Esophagus muscularis mucosa (tissue), 4 donors: ENCODE measurements at places on chromosomes 16 and 17. TPM values are rescaled to one million over a fixed set of nuclear protein-coding genes. Genes with fewer than 3 reads are reported as not detected.

DNA sequence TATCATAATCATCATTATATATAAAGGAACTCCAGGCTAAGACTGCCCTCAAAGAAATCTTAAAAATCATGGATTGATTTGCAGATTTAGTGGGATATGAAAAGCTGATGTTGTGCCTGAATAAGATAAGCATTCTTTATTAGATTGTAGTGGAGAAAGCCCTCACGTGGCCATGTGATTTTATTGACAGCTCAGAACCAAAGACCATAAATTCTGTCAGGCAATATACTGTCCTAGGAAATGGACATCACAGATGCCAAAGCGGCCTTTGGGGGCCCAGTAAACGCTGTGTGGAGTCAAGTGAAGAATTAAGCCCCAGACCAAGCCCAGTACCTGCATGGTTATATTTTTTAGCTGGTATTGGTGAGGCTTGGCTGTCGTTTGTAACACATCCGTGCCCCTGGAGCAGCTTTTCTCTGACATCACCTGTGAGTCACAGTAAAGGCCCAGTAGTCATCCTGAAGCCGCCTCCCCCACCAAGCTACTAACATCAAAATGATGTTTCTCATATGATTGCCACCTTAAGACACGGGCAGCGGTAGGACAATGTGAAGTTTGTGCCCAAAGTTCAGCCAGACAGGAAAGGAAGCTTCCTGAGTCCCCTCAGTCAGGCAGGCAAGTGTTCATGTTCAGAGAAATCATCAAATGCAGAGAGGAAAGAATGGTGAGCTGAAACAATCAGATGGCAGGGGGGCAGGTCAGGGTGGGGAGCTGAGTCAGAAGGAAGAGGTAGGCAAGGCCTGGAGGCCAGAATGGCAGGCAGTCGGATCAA is 209.4 kb downstream of the IRX3 start:
- H3K27ac ChIP-seq = no peak overlapping the region
- H3K27me3 ChIP-seq = no peaks in the 10 kb centered on the region
- no peak overlapping the region for H3K4me3 ChIP-seq

- no peaks in the 10 kb centered on the region for H3K27me3 ChIP-seq
- no peak for DNase-seq
- H3K36me3 ChIP-seq = no peaks in the 10 kb centered on the region
- H3K4me3 ChIP-seq = no peak overlapping the region
- peaks cover 8% of the 10 kb centered on the region for H3K4me1 ChIP-seq
- H3K27ac ChIP-seq = no peak overlapping the region
These were observed 283.0 kb downstream of the MAF start for GRCh38 chr16:79317521-79317920.

DNA sequence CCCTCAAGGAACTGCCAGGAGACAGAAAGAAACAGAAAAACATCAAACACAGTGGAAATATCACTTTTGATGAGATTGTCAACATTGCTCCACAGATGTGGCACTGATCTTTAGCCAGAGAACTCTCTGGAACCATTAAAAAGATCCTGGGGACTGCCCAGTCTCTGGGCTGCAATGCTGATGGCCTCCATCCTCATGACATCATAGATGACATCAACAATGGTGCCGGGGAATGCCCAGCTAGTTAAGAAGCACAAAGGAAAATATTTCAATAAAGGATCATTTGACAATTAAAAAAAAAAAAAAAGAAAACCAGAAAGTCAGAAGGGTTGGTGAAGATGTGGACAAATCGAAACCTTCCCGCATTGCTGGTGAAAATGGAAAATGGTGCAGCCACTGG is 14.9 kb upstream of the CHMP6 start:
- H3K4me1 ChIP-seq = peaks cover 19% of the 10 kb centered on the region
- H3K27me3 ChIP-seq = peaks cover 3% of the 10 kb centered on the region
- no peaks in the 10 kb centered on the region for H3K36me3 ChIP-seq
- no peak overlapping the region for H3K27ac ChIP-seq

- no peak overlapping the region for H3K4me3 ChIP-seq
- no peak overlapping the region for H3K27ac ChIP-seq
- no peaks in the 10 kb centered on the region for H3K27me3 ChIP-seq
- no peaks in the 10 kb centered on the region for H3K4me1 ChIP-seq
These were observed 38.4 kb upstream of the INTS2 start for GRCh38 chr17:61966191-61966590.

- peaks cover 9% of the 10 kb centered on the region for H3K4me1 ChIP-seq
- no peaks in the 10 kb centered on the region for H3K36me3 ChIP-seq
- no peaks in the 10 kb centered on the region for H3K27me3 ChIP-seq
- no peak overlapping the region for H3K27ac ChIP-seq
These were observed 61.2 kb downstream of the ENGASE start for GRCh38 chr17:79135628-79136405.

GRCh38 chr17:40645943-40646342 is 1.7 kb downstream of the SMARCE1 start:
- H3K4me1 ChIP-seq = peaks cover 49% of the 10 kb centered on the region
- no peak overlapping the region for H3K27ac ChIP-seq
- no peaks in the 10 kb centered on the region for H3K27me3 ChIP-seq
- peaks cover 43% of the 10 kb centered on the region for H3K36me3 ChIP-seq
- DNase-seq = no peak
- no peak overlapping the region for H3K4me3 ChIP-seq

GRCh38 chr16:89319886-89320781 is 102.6 kb downstream of the ZNF778 start:
- peak overlapping the region; percentile 26 for H3K4me3 ChIP-seq
- H3K4me1 ChIP-seq = peaks cover 98% of the 10 kb centered on the region
- peak overlapping the region; percentile 82 for H3K27ac ChIP-seq
- no peak for DNase-seq
- peaks cover 9% of the 10 kb centered on the region for H3K36me3 ChIP-seq

DNA sequence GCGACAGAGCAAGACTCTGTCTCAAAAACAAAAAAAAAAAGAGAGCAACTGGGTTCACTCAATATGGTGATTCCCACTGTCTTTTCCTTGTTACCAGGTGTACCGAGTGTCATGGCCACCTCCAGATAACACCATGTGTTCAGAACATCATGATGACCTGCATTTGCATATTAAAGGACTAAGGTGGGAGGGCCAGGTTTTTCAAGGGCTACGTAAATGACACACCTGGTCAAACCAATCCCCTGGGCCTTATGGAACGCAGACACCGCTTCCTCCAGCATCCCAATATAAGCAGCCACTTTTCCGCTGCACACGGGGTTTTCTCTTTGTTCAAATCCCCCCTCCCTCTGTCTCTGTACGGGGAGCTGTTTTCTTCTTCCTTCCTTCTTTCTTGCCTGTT is 29.3 kb downstream of the WSCD1 start:
- no peaks in the 10 kb centered on the region for H3K27me3 ChIP-seq
- no peak overlapping the region for H3K4me3 ChIP-seq
- no peak for DNase-seq

DNA sequence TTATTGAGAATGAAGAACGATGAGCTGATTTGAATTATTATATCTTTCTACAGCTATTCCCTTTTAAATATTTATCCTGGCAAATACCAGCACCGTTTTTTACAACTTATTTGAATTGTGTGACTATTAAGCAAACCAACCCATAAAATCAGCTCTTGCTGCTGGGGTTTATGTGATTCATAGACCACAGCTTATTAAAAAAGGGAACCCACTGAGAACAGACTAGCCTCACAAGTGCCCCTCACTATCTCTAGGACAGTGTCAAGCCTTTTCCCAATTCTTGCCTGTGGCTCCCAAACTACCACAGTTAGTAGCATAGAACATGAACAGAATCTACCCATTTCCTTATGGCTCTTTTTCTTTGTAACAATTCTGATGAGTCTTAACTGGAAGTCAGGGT is 6.1 kb upstream of the LIG3 start:
- H3K4me3 ChIP-seq = no peak overlapping the region
- H3K36me3 ChIP-seq = no peaks in the 10 kb centered on the region
- no peak overlapping the region for H3K27ac ChIP-seq
- peaks cover under 1% of the 10 kb centered on the region for H3K4me1 ChIP-seq
- H3K27me3 ChIP-seq = no peaks in the 10 kb centered on the region

- DNase-seq = no peak
- H3K4me3 ChIP-seq = no peak overlapping the region
- H3K4me1 ChIP-seq = peaks cover 74% of the 10 kb centered on the region
- H3K27me3 ChIP-seq = no peaks in the 10 kb centered on the region
- peak overlapping the region; percentile 77 for H3K27ac ChIP-seq
These were observed 34.6 kb downstream of the KANSL1 start for GRCh38 chr17:46158323-46159296.

GRCh38 chr17:78706271-78706915 is 75.7 kb downstream of the CYTH1 start:
- no peak overlapping the region for H3K4me3 ChIP-seq
- no peak for DNase-seq
- no peaks in the 10 kb centered on the region for H3K27me3 ChIP-seq
- H3K4me1 ChIP-seq = peaks cover 40% of the 10 kb centered on the region

- no peak overlapping the region for H3K4me3 ChIP-seq
- H3K27ac ChIP-seq = no peak overlapping the region
- peaks cover 23% of the 10 kb centered on the region for H3K4me1 ChIP-seq
- H3K27me3 ChIP-seq = no peaks in the 10 kb centered on the region
- no peaks in the 10 kb centered on the region for H3K36me3 ChIP-seq
These were observed 16.6 kb downstream of the ATP5PD start for GRCh38 chr17:75030161-75030560.

GRCh38 chr17:82831041-82831817 is 8.6 kb downstream of the ZNF750 start:
- no peak overlapping the region for H3K27ac ChIP-seq
- H3K4me1 ChIP-seq = peaks cover 10% of the 10 kb centered on the region
- peaks cover 29% of the 10 kb centered on the region for H3K36me3 ChIP-seq
- H3K27me3 ChIP-seq = no peaks in the 10 kb centered on the region
- no peak overlapping the region for H3K4me3 ChIP-seq
- DNase-seq = no peak

- H3K27ac ChIP-seq = peak overlapping the region; percentile 99
- no peaks in the 10 kb centered on the region for H3K27me3 ChIP-seq
- peaks cover 45% of the 10 kb centered on the region for H3K36me3 ChIP-seq
- peaks cover 32% of the 10 kb centered on the region for H3K4me1 ChIP-seq
These were observed 1.5 kb downstream of the ATXN7L3 start for GRCh38 chr17:44197980-44198720.

GRCh38 chr16:77700846-77701245 is 21.5 kb upstream of the NUDT7 start:
- no peaks in the 10 kb centered on the region for H3K36me3 ChIP-seq
- H3K4me3 ChIP-seq = no peak overlapping the region
- no peaks in the 10 kb centered on the region for H3K27me3 ChIP-seq
- no peak overlapping the region for H3K27ac ChIP-seq
- H3K4me1 ChIP-seq = no peaks in the 10 kb centered on the region

GRCh38 chr17:49511810-49512209 is 16.7 kb downstream of the NGFR start:
- H3K36me3 ChIP-seq = no peaks in the 10 kb centered on the region
- no peak for DNase-seq
- no peak overlapping the region for H3K27ac ChIP-seq
- H3K4me3 ChIP-seq = no peak overlapping the region
- no peaks in the 10 kb centered on the region for H3K27me3 ChIP-seq

DNA sequence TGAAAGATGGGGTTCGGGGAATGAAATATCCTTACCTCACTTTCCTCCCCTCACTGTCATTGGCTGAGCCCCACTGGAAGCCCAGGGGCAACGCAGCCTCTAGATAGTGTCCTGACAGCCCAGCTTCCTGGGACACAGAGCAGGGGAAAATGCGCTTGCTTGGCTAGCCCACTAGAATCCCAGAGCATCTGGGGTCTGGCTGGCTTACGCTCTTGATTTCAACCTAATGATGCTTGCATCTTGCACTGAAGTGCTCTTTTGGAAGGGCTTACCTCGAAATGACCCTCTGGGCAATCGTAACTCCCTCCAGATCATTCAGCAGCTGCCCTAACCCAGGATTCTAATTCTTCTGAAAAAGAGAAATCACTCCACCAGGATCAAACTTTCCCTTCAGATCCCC is 147.6 kb downstream of the SOX9 start:
- H3K27me3 ChIP-seq = no peaks in the 10 kb centered on the region
- H3K36me3 ChIP-seq = no peaks in the 10 kb centered on the region
- no peak overlapping the region for H3K4me3 ChIP-seq
- H3K27ac ChIP-seq = no peak overlapping the region
- no peaks in the 10 kb centered on the region for H3K4me1 ChIP-seq

GRCh38 chr16:11972128-11972527 is 4.4 kb upstream of the SNX29 start:
- no peak for DNase-seq
- no peak overlapping the region for H3K4me3 ChIP-seq
- no peaks in the 10 kb centered on the region for H3K36me3 ChIP-seq
- no peak overlapping the region for H3K27ac ChIP-seq
- no peaks in the 10 kb centered on the region for H3K27me3 ChIP-seq

DNA sequence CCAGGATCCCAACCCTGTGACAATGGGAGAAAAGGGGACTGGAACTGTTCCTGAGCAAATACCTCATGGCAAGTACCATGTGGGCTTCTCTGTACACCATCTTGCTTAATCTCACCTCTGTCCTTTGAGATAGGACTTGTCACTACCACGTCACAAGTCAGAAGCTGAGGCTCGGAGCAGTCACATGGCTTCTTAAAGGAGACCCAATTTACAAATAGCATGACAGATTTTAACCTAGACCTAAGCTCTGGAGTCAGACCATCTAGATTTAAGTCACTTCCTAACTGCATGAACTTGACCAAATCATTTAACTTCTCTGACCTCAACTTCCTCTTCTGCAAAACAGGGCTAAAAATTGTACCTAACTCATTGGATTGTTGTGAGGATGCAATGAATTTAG is 36.0 kb upstream of the CCL1 start:
- no peak overlapping the region for H3K27ac ChIP-seq
- H3K36me3 ChIP-seq = no peaks in the 10 kb centered on the region
- no peaks in the 10 kb centered on the region for H3K4me1 ChIP-seq
- DNase-seq = no peak
- H3K4me3 ChIP-seq = no peak overlapping the region
- no peaks in the 10 kb centered on the region for H3K27me3 ChIP-seq

EPN3 gene
- not detected for total RNA-seq

CA7 gene
- not detected for total RNA-seq

ETV4 gene
- total RNA-seq = 1.3 TPM

HOXB3 gene
- total RNA-seq = 23.8 TPM

MAP3K14 gene
- total RNA-seq = 10.4 TPM

DDX28 gene
- 10.1 TPM for total RNA-seq

P4HB gene
- total RNA-seq = 331 TPM

ICAM2 gene
- total RNA-seq = 60.2 TPM

SLC6A2 gene
- total RNA-seq = 0.33 TPM

TMEM220 gene
- total RNA-seq = 12.6 TPM

KRT28 gene
- not detected for total RNA-seq
